ENCODE measurements at places on chromosomes 5 and 9.

- no peak for DNase-seq
These were observed 6.0 kb downstream of the DMRT1 start for GRCh38 chr9:847505-847904.

- DNase-seq: peak; percentile 27
These were observed 29.3 kb downstream of the CDHR2 start for GRCh38 chr5:176578391-176578808.

DNA sequence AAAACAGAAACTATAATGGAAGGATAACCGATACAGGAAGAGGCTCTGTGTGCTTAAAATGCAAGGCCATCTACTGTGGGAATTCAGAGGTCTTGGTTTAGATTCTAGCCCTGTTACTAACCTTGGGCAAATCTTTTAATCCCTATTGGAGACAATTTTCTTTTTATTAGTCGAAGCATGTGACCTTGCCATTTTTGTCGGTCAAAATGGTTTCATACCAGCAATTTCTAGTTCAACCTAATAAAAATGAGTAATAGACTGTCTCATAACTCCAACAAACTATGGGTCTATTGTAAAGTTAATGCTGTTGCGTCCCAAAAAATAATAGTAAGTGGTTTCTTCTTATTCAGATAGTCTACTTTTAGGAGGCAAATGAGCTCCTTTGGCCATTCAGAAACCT, 38.4 kb downstream of the PRR16 start:
- no peak for DNase-seq

DNA sequence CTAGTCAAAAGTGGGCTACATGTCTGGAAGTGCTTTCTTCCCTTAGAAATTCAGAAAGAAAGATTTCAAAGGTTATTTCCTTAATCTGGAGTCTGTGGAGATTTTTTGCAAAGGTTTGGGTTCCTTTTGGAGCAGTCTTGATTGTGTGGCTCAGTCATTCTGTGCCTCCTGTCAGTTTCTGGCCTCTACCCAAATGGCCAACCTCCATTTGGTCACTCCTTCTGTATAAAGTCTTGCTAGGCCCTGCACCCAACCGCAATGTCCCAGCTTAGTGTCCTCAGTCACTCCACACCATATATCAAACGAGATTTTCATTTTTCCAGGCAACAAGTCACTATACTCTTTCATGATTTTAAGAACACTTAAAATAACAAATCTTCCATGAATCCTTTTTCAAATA, 199.6 kb downstream of the NTRK2 start:
- DNase-seq: no peak

DNA sequence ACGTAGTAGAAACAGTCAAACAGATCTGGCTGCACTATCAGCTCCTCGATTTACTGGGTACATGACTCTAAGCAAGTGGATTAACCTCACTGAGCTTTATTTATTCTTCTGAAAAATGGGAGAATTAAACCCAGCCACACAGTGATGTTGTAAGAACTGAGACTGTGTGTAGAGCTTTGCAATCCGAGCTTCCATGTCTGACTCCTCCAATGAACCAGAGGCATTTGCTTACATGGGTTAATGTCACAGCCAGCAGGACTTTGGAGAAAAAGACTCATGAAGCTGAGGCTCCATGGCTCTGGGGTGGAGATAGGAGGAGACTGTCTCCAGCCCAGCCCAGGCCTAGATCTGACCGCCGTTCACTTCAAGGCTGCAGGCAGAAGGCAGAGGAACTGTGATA, 201.3 kb downstream of the CDK5RAP2 start:
- no peak for DNase-seq

DNA sequence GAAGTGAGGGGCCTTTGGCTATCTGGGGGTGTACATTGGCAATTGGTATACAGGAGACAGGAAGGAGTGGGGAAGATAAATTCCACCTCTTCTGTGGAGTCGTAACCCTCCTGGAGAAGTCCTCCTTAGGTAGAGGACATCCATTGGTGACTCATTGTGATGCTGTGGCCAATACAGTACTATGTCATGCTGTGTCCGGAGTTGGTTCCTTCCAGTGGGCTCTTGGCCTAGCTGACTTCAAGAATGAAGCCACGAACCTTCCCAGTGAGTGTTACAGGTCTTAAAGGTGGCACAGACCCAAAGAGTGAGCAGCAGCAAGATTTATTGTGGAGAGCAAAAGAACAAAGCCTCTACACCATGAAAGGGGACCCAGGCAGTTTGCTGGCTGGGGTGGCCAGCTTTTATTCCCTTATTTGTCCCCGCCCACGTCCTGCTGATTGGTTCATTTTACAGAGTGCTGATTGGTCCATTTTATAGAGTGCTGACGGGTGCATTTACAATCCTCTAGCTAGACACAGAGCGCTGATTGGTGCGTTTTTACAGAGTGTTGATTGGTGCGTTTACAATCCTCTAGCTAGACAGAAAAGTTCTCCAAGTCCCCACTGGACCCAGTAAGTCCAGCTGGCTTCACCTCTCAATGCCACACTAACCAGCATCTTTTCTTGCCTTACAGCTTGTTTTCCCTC, 37.3 kb upstream of the FBP1 start:
- DNase-seq: no peak

GRCh38 chr5:110785356-110785755, 46.5 kb downstream of the SLC25A46 start:
- DNase-seq: no peak
